ENCODE measurements at places on chromosomes 12 and 14. TPM values are rescaled to one million over a fixed set of nuclear protein-coding genes. Genes with fewer than 3 reads are reported as not detected.
A peak's percentile ranks its signal among the peaks of the same experiment; 100 is the strongest.

Gene NFE2
- not detected for polyA plus RNA-seq

- peak; percentile 16 for DNase-seq
These were observed 2.6 kb upstream of the HAL start for GRCh38 chr12:95998611-95999286.

- peak; percentile 20 for DNase-seq
These were observed 41.6 kb downstream of the RCOR1 start for GRCh38 chr14:102633906-102634595.

Gene MYF6
- polyA plus RNA-seq, result not detected

GRCh38 chr12:100656856-100657255, 83.4 kb downstream of the GAS2L3 start:
- no peak for DNase-seq

GRCh38 chr12:21972055-21972454, 30.8 kb upstream of the ABCC9 start:
- no peak for DNase-seq

GRCh38 chr12:22882559-22882958, 257.6 kb downstream of the ETNK1 start:
- no peak for DNase-seq

Gene BCL2L2
- polyA plus RNA-seq, result not detected

DNA sequence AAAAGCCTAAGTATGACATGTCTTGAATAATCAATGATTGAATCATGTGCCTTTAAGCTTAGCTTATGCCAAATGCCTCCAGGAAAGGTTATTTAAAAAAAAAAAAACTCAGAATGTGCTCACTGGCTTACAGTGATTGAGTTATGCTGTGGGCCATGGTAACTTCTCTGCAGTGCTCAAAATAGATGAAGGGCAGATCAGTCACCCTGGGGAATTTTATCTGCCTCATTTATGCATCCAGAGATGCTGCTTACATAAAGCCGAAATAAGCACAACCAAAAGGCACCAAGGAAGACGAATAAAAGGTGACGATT, 118.7 kb upstream of the MDM1 start:
- DNase-seq, result no peak

GRCh38 chr12:1533205-1533601, 61.2 kb downstream of the FBXL14 start:
- DNase-seq, result peak; percentile 39

All from CD4-positive, CD25-positive, alpha-beta regulatory T cell (primary cell).